ENCODE measurements at places on chromosomes 6 and 20.

- peak; percentile 18 for DNase-seq
These were observed 27.4 kb downstream of the MGME1 start for GRCh38 chr20:17995967-17996819.

- DNase-seq, result no peak
These were observed 62.0 kb upstream of the HFE start for GRCh38 chr6:26025047-26025893.

DNA sequence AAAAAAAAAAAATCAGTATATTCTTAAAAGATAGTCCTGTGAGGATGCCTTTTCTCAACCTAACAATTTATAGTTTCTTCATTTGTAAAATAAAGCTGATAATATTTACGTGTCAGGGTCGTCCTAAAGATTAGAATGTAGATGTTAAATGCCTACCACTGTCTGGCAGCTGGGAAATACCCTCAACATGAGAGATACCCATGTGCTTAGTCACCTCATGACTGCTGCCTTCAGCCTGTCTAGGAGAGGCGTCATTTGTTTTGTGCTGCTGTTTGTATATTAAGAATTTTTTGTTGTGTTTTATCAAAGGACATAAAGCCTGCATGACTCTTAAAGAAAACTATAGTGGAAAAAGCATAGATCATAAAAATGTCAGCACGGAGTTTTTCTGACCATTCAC is 9.5 kb downstream of the FAM120B start:
- DNase-seq, result no peak

GRCh38 chr20:23683281-23683680 is 5.6 kb downstream of the CST4 start:
- no peak for DNase-seq

Measured in activated naive CD8-positive, alpha-beta T cell treated with anti-CD3 and anti-CD28 coated beads, Interleukin-2, amount 50 U/mL, for 24 hours (primary cell).